ENCODE measurements at places on chromosomes 1 and 21. TPM values are rescaled to one million over a fixed set of nuclear protein-coding genes. Genes with fewer than 3 reads are reported as not detected.

DNA sequence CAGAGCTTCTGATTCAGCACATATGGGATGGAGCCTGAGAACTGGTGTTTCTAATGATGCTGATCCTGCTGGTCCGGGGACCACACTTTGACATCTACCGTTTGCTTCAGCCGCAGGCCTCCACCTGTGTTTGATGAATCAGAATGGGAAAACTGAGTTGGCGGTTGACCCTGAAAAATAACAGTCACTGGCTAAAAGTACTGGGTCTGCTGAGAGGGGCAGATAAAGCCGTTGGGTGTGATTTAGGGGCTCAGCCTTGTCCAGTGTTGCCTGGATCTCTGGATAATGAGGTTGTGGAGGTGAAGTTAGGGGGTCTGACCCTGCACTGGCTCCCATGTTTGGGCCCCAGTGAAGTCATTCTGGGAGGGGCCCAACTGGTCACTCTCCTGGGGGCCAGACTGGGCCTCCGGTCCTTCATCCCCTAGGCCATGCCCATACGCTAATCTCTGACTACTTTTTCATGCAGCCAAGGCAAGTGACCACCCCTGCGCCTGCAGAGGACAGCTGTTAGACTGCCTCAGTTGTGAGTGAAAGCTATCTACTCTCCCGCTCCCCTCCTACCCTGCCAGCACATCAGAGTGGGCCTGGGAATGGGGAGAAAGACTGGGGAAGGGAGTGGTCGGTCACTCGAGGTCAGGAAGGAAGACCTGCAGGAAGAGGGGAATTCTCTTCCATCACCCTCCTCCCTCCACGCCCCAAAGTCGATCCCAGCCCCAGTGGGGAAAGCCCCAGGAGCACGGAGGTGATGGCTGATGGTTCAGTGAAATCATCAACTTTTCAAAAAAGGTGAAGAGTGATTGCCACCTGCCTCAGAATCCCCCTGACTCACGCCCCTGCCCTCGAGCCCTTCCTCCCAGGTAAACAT is 27.7 kb downstream of the VASH2 start:
- DNase-seq, result no peak

- no peak for DNase-seq
These were observed 141.8 kb upstream of the ERRFI1 start for GRCh38 chr1:8167936-8168335.

Gene SPRR1B
- not detected for total RNA-seq

GRCh38 chr21:34526618-34527290 is 14.7 kb upstream of the KCNE1 start:
- no peak for DNase-seq

Gene CELA2A
- not detected for total RNA-seq

Gene POTED
- not detected for total RNA-seq

DNA sequence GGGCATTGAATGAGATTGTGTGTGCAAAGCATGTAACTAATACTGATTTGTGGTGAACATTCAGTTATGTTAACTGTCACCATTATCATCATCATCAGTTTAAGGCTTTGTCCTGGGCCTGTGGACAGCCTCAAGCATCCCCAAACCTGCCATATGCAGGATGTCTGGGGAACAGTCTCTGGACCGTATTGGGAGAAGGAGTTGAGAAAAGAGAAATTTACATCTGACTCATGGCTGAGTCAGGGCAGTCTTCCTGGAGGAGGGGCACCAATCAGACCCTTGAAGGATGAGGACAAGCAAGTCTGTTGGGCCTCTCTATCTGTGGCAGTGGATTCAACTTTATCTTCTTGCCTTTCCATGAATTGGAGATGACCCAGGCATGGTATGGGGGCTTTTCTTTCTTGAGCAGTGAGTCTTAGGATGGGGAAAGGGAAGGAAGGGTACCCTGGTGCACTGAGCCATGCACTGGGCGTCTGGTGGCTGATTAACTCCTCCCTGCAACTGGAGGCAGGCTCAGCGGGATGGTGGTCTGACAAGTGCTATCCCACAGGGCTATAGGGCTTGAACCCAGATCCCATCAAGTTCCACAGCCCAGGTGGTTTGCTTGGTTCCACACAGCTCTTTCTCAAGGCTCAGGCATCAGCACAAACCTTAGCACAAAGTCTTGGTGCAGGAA is 2.9 kb downstream of the PADI3 start:
- DNase-seq, result no peak

GRCh38 chr1:55503663-55504305 is 288.6 kb upstream of the USP24 start:
- DNase-seq, result no peak

DNA sequence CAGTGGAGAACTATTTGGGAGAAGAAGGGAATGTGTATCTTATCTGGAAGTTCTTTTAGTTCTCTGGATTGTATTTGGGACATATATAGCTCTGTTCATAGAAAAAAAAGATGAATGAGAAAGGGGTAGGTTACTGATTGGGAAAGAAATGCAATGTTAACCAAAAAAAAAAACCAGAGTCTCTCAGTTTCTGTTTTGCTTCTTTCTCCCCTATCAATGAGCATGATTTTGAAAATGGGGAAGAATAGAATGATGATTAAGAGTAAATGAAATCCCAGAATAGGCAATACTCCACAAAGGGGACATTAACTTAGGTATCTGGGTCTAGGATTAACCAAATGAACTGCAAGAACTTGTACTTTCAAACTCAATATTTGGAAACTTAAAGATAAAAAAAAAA is 92.9 kb downstream of the RHOU start:
- DNase-seq, result no peak

- DNase-seq, result no peak
These were observed 10.6 kb downstream of the APCS start for GRCh38 chr1:159598196-159598595.

Gene F13B
- not detected for total RNA-seq

DNA sequence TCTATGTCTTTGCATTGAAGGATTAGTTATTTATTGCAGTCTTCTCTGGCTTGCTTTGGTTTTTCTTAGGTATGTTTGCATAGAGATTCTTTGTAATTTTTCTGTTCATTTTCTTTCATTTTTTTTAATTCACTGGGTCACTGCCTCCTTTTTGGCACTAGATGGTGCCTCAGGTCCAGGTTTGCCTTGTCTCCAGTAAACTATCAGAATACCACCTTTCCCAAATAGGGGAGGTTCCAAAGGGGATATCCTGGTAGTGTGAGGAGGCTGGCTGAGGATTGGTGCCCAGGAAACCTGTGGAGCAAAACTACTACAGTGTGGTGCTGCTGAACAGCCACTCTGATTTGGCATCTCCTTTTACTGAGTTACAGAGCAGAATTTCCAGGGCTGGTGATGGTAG is 257.1 kb downstream of the KCTD3 start:
- no peak for DNase-seq

DNA sequence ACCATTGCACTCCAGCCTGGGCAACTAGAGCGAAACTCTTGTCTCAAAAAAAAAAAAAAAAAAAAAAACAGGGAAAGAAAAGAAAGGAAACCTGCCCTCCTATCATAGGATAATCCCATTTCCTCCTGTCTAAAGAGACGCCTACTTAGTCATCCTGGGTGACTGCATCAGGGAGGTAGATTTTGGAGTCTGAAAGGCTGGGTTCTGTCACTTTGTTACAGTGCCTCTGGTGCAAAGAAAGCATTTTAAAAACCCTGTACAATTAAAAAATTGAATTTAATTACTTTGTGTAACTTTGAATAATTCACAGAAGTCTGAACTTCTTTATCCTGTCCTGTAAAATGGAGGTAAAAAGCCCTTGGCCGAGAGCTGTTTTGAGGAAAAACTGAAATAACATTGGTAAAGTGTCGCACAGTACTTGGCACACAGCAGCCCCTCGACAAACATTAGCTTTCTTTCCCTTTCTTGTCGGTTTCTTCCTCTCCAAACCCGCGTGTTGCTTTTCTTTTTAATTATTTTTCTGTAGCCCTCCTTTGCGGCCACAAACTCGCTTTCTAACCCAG is 657 bp upstream of the HDAC1 start:
- DNase-seq, result no peak

Gene CRP
- total RNA-seq, result not detected

- no peak for DNase-seq
These were observed 4.5 kb upstream of the CRABP2 start for GRCh38 chr1:156709757-156710489.

Measured in CD4-positive, CD25-positive, alpha-beta regulatory T cell (primary cell).